ENCODE measurements at places on chromosomes 7 and 10. TPM values are rescaled to one million over a fixed set of nuclear protein-coding genes. Genes with fewer than 3 reads are reported as not detected.

ADCY1 gene
- total RNA-seq, result 4.3 TPM

SHH gene
- total RNA-seq, result 1.8 TPM

ANKRD7 gene
- 2.5 TPM for total RNA-seq

ANKMY2 gene
- 25.2 TPM for total RNA-seq

EGFR gene
- total RNA-seq, result 38.5 TPM

PPP1R3C gene
- total RNA-seq, result 141 TPM

IL6 gene
- total RNA-seq, result 0.64 TPM

NUTM2B gene
- 0.23 TPM for total RNA-seq

STEAP1 gene
- total RNA-seq, result 3.6 TPM

GHRHR gene
- total RNA-seq, result not detected

OR2A7 gene
- 17.2 TPM for total RNA-seq

MRPL32 gene
- total RNA-seq, result 43.8 TPM

CALU gene
- total RNA-seq, result 80.8 TPM

OPN4 gene
- total RNA-seq, result not detected

ELN gene
- total RNA-seq, result 108 TPM

ZNF735 gene
- not detected for total RNA-seq

PKD2L1 gene
- not detected for total RNA-seq

TLL2 gene
- 0.53 TPM for total RNA-seq

TFPI2 gene
- total RNA-seq, result 9.8 TPM

SPDYE17 gene
- not detected for total RNA-seq

RADIL gene
- 2.5 TPM for total RNA-seq

ARMC3 gene
- total RNA-seq, result 5.5 TPM

FAM131B gene
- 1.9 TPM for total RNA-seq

ARMC10 gene
- total RNA-seq, result 35.6 TPM

PRR15 gene
- 10.8 TPM for total RNA-seq

CLCN1 gene
- 3.9 TPM for total RNA-seq

SUN1 gene
- 331 TPM for total RNA-seq

CALHM3 gene
- not detected for total RNA-seq

BTBD16 gene
- 0.41 TPM for total RNA-seq

BMI1 gene
- 62.5 TPM for total RNA-seq

PTF1A gene
- not detected for total RNA-seq

CALHM1 gene
- not detected for total RNA-seq

SKIDA1 gene
- 7.5 TPM for total RNA-seq

ACTR3C gene
- total RNA-seq, result 23.4 TPM

EPO gene
- total RNA-seq, result not detected

THSD7A gene
- total RNA-seq, result 54.5 TPM

CYP2C19 gene
- 0.18 TPM for total RNA-seq

VWDE gene
- total RNA-seq, result 3.1 TPM

ACTL6B gene
- not detected for total RNA-seq

PNLIPRP1 gene
- not detected for total RNA-seq

ABI1 gene
- 34.7 TPM for total RNA-seq

AZGP1 gene
- total RNA-seq, result 18.7 TPM

INA gene
- 0.58 TPM for total RNA-seq

NPVF gene
- total RNA-seq, result not detected

MYH16 gene
- total RNA-seq, result 0.06 TPM
